Lung (tissue), 17 donors: ENCODE measurements at places on chromosomes 7 and 10.
A peak's percentile ranks its signal among the peaks of the same experiment; 100 is the strongest.

- no peak overlapping the region for H3K27ac ChIP-seq
- no peak for DNase-seq
- H3K36me3 ChIP-seq = no peaks in the 10 kb centered on the region
- no peak overlapping the region for H3K4me3 ChIP-seq
- H3K27me3 ChIP-seq = no peaks in the 10 kb centered on the region
- H3K4me1 ChIP-seq = peaks cover 2% of the 10 kb centered on the region
Measured at GRCh38 chr10:77135555-77135954, 502.1 kb downstream of the KCNMA1 start.

GRCh38 chr7:36128448-36129047, 24.5 kb upstream of the EEPD1 start:
- no peaks in the 10 kb centered on the region for H3K36me3 ChIP-seq
- DNase-seq = peak; percentile 65
- peak overlapping the region; percentile 67 for H3K27ac ChIP-seq
- H3K4me3 ChIP-seq = no peak overlapping the region
- no peaks in the 10 kb centered on the region for H3K27me3 ChIP-seq

DNA sequence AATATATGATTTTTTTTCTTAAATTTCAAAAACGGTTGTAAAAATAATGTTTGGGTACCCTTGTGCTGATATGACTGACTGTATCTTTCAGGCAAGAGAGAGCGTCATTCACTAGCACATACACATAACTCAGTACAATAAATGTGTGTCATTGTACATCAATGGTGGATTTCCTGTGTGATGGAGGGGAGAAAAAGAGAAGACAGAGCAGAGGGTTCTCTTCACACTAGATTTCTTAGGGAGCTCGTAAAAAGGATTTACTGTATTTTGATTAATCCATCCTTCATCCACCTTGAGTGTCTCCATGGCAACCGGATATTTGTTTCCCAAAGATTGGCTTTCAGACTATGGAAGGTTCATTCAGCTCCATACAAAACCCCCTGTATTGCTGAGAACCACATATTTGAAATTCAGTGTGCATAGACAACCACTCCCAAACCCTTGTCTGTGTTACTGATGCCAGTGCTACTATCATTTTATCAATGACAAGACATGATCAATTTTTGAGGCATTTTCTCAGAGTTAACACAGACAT, 150.6 kb downstream of the AKR1D1 start:
- no peak overlapping the region for H3K27ac ChIP-seq
- H3K27me3 ChIP-seq = no peaks in the 10 kb centered on the region
- DNase-seq = no peak
- no peak overlapping the region for H3K4me3 ChIP-seq

DNA sequence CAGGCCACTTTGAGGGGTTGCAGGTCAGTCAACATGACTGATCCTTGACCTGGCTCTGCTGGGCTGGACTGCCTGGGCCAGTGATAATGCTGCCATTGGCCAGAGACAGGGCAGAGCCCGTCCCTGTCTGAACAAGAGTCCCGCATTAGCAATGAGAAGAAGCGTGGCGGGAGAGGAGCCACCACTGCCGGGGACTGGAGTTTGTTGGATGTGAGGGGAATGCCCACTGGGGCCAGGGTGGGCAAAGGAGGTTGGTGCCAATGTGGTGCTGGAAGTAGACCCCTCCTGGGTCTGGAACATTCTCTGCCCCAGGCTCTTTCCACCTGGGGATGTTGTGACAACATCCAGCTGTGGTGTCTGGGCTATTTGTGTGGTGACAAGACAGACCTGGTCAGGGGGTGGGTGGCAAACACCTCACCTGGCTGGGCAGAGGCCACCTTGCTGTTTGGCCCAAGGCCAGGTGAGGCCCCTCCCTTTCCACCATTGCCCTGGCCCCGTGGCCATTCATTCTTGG, 7.6 kb downstream of the SAP25 start:
- no peaks in the 10 kb centered on the region for H3K4me1 ChIP-seq
- no peaks in the 10 kb centered on the region for H3K36me3 ChIP-seq
- H3K27me3 ChIP-seq = no peaks in the 10 kb centered on the region
- H3K27ac ChIP-seq = no peak overlapping the region
- DNase-seq = no peak

DNA sequence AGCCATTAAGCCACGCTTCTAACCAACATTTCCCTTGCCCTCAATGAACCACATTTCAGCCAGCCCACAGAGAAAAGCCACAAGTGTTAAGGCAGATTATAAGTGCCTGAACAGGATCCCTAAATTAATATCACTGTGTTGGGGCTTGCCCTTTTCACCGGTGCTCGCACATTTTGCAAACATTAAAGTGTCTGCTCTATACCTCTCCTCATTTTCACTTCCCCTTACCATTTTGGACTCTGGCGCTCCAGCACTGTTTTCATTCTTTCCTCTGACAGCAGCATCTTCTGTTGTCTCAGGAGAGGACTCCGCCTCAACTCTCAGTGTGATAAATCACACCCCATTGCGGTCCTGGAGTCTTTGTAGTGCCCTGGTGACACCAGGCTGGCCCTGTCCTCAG, 274.2 kb downstream of the BAMBI start:
- no peaks in the 10 kb centered on the region for H3K27me3 ChIP-seq
- no peak for DNase-seq
- H3K4me3 ChIP-seq = no peak overlapping the region
- H3K27ac ChIP-seq = no peak overlapping the region

- peak; percentile 91 for DNase-seq
- peaks cover 5% of the 10 kb centered on the region for H3K4me1 ChIP-seq
- no peaks in the 10 kb centered on the region for H3K36me3 ChIP-seq
- H3K27me3 ChIP-seq = no peaks in the 10 kb centered on the region
Measured at GRCh38 chr7:471866-472639, 47.6 kb downstream of the PDGFA start.

DNA sequence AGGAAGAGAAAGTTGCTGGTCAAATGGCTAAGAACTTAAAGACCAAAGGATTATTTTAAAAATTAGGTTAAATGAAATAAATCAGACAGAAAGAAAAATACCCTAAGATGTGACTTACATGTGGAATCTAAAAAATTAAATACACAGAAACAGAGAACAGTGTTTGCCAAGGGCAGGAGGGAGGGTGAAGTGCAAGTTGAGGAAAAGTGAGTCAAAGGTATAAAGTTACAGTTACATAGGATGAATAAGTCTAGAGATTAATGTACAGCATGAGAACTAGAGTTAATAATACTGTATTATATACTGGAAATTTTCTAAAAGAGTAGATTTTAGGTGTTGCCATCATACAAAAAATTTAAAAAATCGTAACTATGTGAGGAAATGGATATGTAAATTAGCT, 146.3 kb downstream of the MDFIC start:
- DNase-seq = no peak
- H3K36me3 ChIP-seq = no peaks in the 10 kb centered on the region
- no peaks in the 10 kb centered on the region for H3K27me3 ChIP-seq

DNA sequence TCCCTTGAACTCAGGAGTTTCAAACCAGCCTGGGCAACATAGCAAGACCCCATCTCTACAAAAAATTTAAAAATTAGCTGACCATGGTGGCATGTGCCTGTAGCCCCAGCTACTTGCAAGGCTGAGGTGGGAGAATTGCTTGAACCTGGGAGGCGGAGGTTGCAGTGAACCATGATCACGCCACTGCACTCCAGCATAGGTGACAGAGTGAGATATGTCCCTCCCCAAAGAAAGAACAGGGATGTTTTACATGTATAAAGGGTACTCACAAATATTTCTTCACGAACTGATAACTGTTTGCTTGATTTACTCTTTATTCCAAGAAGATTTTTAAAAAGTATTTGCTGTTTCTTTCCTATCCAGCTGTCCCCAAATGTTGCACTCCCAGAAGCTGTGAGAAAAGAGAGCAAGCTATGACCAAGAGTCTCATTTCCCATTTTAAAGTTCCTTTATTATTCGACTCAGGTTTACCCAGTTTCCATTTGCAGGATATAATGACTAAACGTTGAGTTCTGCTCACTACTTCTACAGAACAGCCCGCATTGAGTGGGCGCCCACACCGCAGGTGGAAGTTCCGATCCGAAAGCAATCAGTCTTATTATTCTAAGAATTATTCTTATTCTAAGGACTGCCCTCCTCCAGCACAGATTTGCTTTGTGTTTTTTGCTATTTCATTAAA, 90.7 kb downstream of the APBB1IP start:
- no peaks in the 10 kb centered on the region for H3K27me3 ChIP-seq
- no peak for DNase-seq
- H3K36me3 ChIP-seq = no peaks in the 10 kb centered on the region
- peaks cover 1% of the 10 kb centered on the region for H3K4me1 ChIP-seq

DNA sequence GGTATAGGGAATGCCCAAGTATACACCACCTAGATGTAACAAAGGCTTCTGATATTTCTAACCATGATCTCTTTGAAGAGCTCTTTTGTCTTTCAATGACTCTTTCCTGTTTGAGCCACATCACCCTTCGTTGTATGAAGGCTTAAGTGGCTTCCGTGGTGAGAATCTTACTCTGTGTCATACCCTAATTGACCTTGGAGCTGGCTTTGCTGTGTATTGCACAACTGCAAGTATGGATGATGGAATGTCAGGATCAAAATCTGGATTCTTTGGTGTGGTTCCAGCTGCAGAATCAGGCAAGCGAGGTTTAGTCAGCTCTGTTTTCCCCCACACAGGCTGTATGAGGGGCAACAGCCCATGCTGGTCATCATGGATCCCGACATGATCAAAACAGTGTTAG, 16.0 kb downstream of the CYP3A43 start:
- DNase-seq = peak; percentile 40
- H3K4me3 ChIP-seq = no peak overlapping the region
- H3K36me3 ChIP-seq = no peaks in the 10 kb centered on the region
- H3K27me3 ChIP-seq = no peaks in the 10 kb centered on the region
- no peaks in the 10 kb centered on the region for H3K4me1 ChIP-seq

GRCh38 chr7:24847754-24848153, 90.5 kb upstream of the GSDME start:
- no peaks in the 10 kb centered on the region for H3K27me3 ChIP-seq
- no peak overlapping the region for H3K27ac ChIP-seq
- H3K4me3 ChIP-seq = no peak overlapping the region
- no peak for DNase-seq

DNA sequence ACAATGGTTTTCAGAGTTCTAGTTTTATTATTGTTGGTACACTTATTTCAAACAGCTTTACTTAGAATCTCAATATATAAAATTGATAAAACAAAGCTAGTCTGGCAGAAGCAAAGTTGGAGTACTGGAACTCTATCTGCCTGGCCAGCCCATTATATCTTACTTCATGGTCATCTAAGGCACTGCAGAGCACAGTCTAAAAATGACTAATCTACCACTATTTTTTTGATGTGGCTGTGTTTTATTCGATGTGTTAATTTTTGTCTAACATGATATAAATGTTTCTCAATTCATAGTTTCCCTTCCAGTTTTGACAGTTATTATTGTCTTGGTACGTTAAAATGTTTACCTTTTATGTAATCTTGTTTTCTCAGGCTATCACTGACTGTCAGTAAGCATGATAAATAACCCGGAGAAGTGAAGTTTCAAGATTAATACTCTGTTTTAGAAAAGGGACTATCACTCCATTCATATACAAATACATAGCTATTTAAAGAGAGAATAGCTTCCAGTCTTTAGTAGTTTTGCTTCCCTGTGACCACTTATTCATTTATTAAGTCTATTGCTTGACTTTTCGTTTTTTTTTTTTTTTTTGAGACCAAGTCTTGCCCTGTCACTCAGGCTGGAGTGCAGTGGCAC, 60.6 kb upstream of the CSTF2T start:
- H3K27ac ChIP-seq = no peak overlapping the region
- H3K36me3 ChIP-seq = no peaks in the 10 kb centered on the region
- H3K4me1 ChIP-seq = no peaks in the 10 kb centered on the region

DNA sequence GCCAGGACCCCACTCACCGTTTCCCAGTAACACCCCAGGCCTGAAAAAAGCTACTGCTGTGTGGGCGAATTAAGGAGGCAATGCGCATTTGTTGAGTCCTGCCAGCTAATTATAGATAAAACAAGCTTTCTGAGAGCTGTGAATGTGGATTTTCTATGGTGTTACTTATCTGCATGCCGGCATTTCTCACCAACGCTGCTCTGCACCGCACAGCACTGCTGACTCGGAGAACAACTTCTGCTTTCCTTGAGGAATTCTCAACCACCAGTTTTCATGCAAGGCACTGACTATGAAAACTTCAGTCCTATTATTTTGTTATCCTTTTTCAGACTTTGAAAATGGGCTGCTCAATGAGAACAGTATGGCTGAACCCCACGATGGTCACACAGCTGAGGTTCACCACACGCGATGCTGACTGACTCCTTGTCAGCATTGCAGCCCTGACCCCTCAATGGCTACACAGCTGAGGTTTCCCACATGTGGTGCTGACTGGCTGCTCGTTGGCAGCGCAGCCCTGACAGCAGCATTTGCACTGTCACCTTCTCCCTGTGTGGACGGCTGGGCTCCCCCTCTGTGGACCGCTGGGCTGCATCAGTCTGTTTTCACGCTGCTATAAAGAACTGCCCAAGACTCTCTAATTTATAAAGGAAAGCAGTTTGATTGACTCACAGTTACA, 190.6 kb downstream of the DIP2C start:
- no peak overlapping the region for H3K4me3 ChIP-seq
- H3K27me3 ChIP-seq = no peaks in the 10 kb centered on the region
- H3K36me3 ChIP-seq = no peaks in the 10 kb centered on the region
- peaks cover 8% of the 10 kb centered on the region for H3K4me1 ChIP-seq
- DNase-seq = no peak

DNA sequence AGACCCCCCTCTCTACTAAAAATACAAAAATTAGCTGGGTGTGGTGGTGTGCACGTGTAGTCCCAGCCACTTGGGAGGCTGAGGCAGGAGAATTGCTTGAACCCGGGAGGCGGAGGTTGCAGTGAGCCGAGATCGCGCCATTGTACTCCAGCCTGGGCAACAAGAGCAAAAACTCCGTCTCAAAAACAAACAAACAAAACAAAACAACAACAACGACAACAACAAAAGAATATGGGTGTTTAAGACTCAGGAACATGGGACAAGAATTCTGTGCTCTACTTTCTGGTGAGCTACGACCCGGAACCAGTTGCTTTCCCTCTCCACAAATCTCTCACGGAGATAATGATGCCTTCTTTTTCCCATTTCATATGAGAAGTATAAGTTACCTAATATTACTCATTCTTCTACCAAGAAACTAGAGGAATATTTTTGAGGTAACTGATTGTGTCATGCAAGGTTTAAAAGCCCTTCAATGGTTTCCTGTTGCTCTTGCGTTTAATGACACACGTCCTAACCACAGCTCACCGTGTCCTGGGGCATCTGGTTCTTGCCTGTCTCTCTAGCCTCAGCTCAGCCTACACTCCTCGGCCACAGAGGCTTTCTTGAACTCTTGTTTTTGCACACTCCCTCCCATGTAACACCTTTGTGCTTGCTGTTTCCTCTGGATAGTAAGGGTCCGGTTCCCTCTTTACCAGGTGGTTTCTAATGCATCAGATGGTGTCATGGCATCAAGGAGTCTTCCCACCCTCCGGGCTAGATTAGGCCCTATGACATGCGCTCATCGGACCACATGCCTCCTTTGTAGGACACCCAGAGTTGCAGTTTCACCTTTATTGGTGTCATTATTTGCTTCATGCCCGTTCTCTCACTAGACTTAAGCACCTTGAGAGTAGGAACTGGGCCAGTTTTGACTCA, 67.5 kb downstream of the PFKFB3 start:
- H3K4me1 ChIP-seq = peaks cover 17% of the 10 kb centered on the region
- H3K27ac ChIP-seq = peak overlapping the region; percentile 78
- no peaks in the 10 kb centered on the region for H3K27me3 ChIP-seq
- no peak overlapping the region for H3K4me3 ChIP-seq
- H3K36me3 ChIP-seq = no peaks in the 10 kb centered on the region

GRCh38 chr7:108351729-108352131, 104.5 kb downstream of the NRCAM start:
- no peaks in the 10 kb centered on the region for H3K36me3 ChIP-seq
- no peak overlapping the region for H3K27ac ChIP-seq
- H3K4me3 ChIP-seq = no peak overlapping the region
- no peak for DNase-seq
- H3K4me1 ChIP-seq = no peaks in the 10 kb centered on the region
